ENCODE measurements at places on chromosomes 11 and 22.

DNA sequence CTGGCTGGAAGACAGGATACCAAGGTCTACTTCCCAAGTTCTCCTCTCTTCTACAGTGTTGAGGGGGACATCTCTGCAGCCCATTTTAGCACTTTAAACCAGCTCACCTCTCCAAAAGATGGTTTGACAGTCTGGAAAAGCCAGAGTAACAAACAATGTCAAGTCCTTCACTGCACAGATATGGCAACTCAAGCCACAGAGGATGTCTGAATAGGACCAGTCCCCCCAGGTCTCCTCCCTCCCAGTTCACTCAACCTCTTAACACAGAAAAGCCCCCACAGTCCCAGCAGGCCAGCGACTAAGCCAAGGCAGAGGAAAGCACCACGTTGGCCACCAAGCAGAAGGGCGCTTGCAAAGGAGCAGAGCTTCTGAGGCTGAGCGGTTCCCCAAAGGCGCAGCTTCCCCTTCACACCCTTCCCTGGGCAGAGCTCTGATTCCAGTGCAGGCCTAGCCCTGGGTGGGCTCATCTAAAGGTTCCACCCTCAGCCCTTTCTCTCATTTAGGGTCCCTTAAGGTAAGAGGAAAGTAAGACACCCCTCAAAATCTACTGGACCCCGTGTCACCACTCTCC, 62.7 kb downstream of the PAK1 start:
- peak; percentile 32 for DNase-seq

- no peak for DNase-seq
Observed at GRCh38 chr22:49487950-49488349, 339.7 kb downstream of the BRD1 start.

GRCh38 chr22:42773167-42773566, 52.5 kb upstream of the A4GALT start:
- DNase-seq, result no peak

DNA sequence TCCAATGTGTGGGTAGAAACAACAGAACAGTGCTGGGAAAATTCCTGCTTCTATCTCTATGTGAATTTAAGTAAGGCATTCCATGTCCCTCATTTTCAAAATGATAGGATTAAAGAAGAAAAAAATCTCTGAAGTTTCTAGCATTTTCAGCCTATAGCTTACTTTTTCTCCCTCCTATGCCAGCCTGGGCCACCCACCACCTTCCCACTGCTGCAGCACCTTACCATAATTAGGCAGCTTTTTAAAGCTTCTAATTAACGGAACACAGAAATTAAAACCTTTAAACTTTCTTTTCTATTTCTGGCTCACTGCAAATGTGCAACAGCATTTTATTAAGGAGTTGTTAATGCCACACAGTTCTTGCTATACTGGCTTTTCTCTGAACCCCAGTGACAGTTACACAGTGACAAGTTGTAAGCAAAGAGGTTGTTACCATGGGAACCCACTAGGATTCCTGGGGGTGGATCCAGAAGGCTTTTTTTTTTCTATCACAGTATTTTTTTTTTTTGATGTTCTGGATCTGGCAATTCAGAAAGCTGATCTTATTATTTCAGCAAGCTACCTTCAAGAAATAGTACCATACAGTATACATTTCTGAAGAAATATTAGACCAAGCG, 20.2 kb downstream of the CELF1 start:
- DNase-seq, result peak; percentile 50

DNA sequence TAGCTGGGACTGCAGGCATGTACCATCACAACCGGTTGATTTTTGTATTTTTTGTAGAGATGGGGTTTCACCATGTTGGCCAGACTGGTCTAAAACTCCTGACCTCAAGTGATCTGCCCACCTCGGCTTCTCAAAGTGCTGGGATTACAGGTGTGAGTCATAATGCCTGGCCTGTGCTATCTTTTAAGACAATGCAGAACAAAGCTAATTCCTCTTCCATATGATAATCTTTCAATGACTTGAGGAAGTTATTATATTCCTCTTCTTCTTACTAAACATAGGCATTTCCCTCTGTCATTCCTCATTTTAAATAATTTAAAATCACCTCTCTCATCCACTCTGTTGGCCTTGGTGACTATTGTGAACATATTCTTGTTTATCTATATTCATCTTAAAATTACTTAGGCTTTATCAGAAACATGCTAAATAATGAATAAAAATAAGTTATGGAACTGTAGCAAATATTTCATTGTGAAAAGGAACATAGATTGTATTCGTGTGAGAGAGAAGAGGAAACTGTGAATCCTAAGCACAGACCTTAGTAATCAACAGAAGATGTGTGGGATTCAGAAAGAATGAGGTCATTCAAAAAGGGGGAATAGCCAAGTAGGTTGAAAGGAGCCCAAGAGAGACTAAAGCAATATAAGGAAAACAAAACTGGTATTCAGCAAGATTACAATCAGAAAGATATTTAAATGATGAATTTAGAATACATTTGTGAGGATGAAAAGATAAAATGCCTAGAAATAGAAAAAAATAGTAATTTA, 269.4 kb downstream of the TTC28 start:
- DNase-seq, result no peak

GRCh38 chr11:78660471-78660870, 85.8 kb upstream of the NARS2 start:
- DNase-seq, result no peak

DNA sequence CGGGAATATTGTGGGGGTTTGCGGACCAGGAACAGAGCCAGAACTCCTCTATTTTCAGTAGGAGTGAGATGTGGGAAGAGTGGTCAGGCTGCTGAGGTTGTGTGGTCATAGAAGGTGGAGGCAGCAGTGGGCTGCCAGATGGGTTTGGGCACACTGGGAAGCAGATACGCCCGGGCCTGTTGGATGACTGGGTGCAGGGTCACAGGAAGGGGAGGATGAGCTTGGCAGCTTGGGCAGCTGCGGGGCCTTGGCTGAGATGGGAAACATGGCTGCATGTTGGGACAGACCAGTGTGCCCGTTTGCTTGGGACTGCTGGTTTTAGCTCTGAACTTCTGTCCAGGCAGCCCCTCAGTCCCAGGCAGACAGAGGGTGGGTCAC, 11.4 kb downstream of the SHANK3 start:
- no peak for DNase-seq

GRCh38 chr11:31641477-31642062, 132.0 kb downstream of the ELP4 start:
- DNase-seq, result peak; percentile 74

DNA sequence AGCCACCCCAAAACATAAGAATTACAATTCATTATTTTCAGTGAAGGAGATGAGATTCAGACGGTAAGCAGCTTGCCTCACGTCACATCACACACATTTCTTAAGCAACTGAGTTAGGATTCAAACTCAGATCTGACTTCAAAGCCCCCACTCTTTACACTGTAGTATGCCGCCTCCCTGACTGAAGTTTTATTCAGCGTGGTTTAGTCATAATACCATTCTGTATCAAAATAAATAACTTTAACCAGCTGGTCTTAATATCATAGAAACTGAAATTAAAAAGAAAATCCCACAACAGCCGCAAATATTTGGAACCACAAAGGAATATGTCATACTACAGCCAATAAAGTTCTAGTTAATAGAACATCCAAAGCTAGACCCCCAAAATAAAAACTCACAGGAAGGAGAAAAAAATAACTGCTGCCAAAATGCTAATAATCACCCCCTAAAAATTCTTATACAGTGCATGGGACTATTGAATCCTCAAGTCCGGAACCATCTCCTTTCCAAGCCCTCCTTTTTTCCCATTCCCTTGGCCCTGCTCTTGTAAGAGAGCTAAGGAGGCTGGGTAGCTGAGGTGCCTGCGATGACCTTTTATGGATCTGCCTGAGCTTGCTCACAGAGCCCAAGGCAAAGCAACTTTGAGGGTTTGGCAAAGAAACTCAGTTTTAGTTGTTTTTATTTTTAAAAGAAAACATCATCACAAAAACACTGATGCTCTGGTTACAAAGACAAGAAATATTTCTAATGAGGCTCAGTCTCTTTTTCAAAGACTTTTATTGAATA, 334.5 kb downstream of the TTC28 start:
- no peak for DNase-seq

GRCh38 chr22:30002861-30003486, 77.3 kb upstream of the HORMAD2 start:
- DNase-seq, result no peak

- DNase-seq, result peak; percentile 97
Observed at GRCh38 chr11:65329944-65330403, 3.7 kb upstream of the DPF2 start.

GRCh38 chr11:57974848-57975601, 48.7 kb upstream of the OR9Q1 start:
- DNase-seq, result no peak

DNA sequence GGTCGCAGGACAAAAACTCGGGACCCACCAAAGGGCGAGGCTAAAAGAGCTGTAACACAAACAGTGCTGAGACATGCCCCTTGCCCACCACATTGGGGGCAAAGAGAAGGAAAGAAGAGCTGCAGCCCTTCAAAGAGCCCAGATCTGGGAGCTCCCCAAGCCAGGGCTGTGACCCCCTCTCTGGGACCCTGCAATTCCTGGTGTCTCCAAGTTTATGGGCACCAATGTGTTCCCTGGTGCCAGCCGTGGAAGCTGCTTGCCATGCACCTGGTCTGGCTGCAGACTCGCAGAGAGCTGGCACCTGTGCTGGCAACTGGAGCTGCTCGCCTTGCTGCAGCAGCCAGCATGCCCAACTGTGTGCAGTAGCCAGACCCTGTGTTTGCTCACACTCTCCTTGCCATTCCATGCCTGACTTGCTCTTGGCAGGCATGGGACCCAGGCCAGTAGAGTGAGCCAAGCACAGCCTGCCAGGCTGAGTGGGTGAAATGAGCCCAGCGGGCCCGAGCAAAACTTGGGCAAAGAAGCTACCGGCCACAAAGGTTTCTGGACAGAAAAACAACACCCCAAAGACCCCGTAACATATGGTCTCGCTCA, 16.0 kb downstream of the RRP8 start:
- no peak for DNase-seq

- no peak for DNase-seq
Observed at GRCh38 chr22:36032611-36033010, 4.0 kb upstream of the RBFOX2 start.

GRCh38 chr11:3200388-3201111, 18.1 kb downstream of the MRGPRG start:
- DNase-seq, result no peak

DNA sequence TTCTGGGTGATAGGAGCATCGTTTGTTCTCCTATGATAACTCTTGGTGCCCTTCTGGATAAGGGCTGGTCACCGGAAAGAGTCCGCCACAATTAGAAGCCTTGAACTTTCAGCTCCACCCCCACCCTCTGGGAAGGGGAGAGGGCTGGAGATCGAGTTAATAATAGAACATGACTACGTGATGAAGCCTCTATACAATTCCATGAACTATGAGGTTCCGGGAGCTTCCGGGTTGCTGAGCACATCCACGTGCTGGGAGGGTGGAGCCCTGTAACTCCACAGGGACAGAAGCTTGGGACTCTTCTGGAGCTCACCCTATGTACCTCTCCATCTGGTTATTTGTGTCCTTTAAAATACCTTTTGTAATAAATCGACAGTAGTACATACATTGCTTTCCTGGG, 40.3 kb downstream of the ARHGAP42 start:
- DNase-seq, result no peak

GRCh38 chr11:30561691-30562415, 24.3 kb downstream of the MPPED2 start:
- DNase-seq, result no peak

- no peak for DNase-seq
Observed at GRCh38 chr22:45376703-45377102, 36.7 kb downstream of the SMC1B start.

DNA sequence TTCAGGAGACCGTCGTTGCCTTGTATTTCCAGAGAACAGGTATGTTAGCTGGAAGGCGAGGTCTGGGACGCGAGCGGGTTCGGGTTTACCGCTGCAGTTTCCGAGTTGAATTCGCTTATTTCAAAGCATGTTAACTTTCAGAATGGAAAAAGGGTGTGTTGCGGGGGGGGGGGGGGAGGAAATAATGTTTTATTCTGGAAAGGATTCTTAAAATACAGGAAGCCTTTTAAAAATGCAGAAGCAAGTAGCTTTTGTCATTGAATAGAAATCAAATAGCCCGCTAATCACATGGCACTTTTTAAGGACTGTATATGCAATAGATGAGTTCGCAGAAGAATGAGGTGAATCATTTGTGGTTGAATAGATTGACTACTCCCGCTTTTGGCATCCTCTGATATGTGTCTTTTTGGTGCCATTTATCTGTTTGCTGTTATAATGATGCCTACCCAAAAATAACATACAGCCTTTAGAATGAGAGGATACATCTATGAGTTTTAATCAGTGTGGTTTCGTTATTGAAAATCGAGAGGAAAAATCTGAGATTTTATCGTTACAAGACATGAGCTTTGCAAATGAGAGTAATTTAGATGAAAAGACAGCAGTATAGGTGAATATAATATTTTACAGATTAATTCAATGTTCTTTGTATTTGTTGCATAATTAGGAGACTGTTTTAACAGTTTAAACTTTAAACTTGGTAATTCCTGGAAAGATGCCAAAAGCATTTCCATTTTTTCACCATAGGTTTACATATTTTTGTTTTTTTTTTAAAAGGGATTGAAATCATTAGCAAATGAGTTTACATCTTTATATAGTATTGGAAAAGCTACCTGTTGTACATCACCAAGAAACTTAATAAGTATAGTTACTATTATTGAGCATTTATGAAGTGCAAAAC, 1.7 kb downstream of the PDE3B start:
- DNase-seq, result no peak

GRCh38 chr22:20560716-20561115, 53.3 kb downstream of the MED15 start:
- DNase-seq, result no peak

GRCh38 chr22:36870250-36870649, 9.4 kb downstream of the NCF4 start:
- DNase-seq, result no peak

DNA sequence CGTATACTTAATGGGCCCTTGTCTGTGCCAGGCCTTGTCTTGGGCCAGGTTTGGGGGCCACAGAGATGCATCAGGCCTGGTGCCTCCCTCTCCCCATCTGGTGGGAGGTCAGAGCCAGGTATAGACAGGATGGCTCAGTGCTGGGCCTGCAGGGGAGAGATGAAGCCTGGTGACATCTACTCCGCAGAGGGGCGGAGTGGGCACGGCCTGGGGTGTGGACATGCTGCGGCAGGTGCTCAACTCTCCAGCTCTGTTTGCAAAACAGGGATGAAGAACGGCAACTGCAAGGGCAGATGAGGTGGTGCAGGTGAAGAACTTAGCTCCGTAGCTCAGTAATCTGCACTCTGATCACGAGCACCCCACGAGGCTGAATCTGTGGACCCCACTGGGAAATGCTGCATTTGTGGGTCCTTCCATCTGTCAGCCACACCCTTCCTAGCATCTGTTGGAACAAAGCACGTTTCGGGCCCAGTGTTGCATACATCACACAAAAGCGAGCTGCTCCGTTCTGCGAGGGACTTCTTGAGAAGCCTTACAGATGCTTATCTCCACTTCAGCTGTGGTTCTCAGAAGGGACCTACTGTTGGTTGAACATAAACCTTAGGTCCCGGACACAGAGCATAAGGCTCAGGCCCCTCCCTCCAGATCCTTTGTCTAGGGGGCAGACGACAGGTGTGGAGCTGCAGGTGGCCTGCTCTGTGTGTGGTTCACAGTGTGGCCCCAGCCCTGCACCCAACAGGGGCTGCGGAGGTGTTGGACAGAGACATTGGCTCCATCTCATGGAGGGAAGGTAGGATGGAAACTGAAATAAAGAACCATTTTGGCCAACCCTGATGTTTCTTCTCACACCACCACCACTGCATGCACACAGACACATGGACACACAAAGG, 78.3 kb downstream of the LRRC32 start:
- DNase-seq, result no peak
